ENCODE measurements at places on chromosomes 5 and 9.
A peak's percentile ranks its signal among the peaks of the same experiment; 100 is the strongest.

GRCh38 chr9:113184539-113184938, 33.7 kb downstream of the SLC31A2 start:
- DNase-seq = no peak

- DNase-seq = no peak
Observed at GRCh38 chr9:93066978-93067603, 8.6 kb downstream of the SUSD3 start.

- DNase-seq = no peak
Observed at GRCh38 chr5:58259685-58260152, 200.2 kb downstream of the PLK2 start.

GRCh38 chr5:83034528-83035207, 42.5 kb downstream of the TMEM167A start:
- no peak for DNase-seq

GRCh38 chr5:40631236-40631635, 48.5 kb upstream of the PTGER4 start:
- no peak for DNase-seq

DNA sequence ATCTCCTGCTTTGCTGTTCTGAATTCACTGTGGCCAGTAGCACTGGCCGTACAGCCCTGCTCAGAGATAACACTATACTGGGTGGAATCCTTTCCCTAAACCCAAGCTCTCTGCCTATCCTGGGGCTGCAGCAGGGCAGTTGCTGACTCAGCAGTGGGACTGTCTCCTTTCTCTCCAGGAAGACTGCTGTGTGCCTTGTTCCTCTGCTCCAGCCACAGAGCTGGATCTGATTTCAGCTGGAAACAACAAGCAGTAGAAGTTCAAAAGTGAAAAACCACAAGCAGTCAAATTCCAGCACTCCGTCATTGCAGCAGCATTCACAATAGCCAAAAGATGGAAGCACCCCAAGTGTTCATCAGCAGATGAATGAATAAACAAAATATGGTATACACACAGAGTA, 105.0 kb downstream of the FBXL7 start:
- no peak for DNase-seq

DNA sequence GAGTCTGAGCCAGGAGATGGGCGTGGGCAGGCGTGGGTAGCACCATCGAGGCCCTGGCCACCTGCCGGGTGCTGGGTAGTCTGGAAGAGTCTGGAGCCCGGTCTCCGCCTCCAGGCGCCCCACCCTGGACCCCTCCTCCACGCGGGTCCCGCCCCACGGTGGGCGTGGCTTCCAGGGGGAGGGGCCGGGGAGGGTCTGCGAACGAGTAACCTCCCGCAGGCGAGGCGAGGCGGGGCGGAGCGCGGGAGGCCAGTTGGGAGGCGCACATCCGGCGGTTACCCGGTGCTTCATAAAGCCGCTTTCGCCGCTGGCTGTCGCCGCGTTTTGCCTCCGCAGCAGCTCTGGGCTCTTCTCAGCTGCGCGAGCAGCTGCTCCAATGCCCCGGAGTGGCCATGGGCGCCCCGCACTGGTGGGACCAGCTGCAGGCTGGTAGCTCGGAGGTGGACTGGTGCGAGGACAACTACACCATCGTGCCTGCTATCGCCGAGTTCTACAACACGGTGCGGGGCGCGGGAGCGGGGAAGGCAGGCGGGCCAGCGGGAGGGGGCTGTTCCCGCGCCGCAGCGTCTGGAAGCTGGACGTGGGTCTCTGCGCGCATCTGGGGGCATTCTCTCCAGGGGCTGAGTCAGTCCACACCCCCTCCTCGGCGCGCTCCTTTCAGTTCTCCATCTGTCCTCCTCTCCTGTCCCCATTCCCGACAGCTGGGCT, at the start of gene ACER2:
Gene ACER2 (plus strand): TSS at position 317 of the 708 bp plus-strand sequence. CDS start 76 bp downstream, at position 393.
- DNase-seq = peak; percentile 89

Data from right kidney (tissue), 9 donors.